ENCODE measurements at places on chromosomes 6 and 20. TPM values are rescaled to one million over a fixed set of nuclear protein-coding genes. Genes with fewer than 3 reads are reported as not detected.

SPDEF gene
- not detected for total RNA-seq

UBE2J1 gene
- total RNA-seq, result 36.5 TPM

PMEPA1 gene
- total RNA-seq, result not detected

TPD52L2 gene
- total RNA-seq, result 192 TPM

TAP1 gene
- total RNA-seq, result 54.9 TPM

JAG1 gene
- total RNA-seq, result 3.2 TPM

KCNK16 gene
- not detected for total RNA-seq

STMN3 gene
- 53.3 TPM for total RNA-seq

BPIFB2 gene
- total RNA-seq, result not detected

RBPJL gene
- total RNA-seq, result not detected

ULBP1 gene
- 4.3 TPM for total RNA-seq

DNAAF9 gene
- 12.2 TPM for total RNA-seq

GLP1R gene
- total RNA-seq, result not detected

TAP2 gene
- total RNA-seq, result 13.8 TPM

NR2E1 gene
- total RNA-seq, result not detected

CLPSL1 gene
- total RNA-seq, result not detected

DZANK1 gene
- 2.3 TPM for total RNA-seq

OTOR gene
- not detected for total RNA-seq

HLA-DQB2 gene
- total RNA-seq, result not detected

PAX1 gene
- total RNA-seq, result not detected

CCDC170 gene
- total RNA-seq, result 0.29 TPM

NAA20 gene
- total RNA-seq, result 58.7 TPM

MED20 gene
- 37.8 TPM for total RNA-seq

CST8 gene
- total RNA-seq, result not detected

PRDM13 gene
- not detected for total RNA-seq

OXT gene
- total RNA-seq, result not detected

FOXS1 gene
- not detected for total RNA-seq

DNAH8 gene
- total RNA-seq, result not detected

ZSWIM3 gene
- total RNA-seq, result 5.1 TPM

ISM1 gene
- not detected for total RNA-seq

CALHM4 gene
- not detected for total RNA-seq

CBLN4 gene
- not detected for total RNA-seq

MAK gene
- not detected for total RNA-seq

VNN1 gene
- 1.4 TPM for total RNA-seq

MYLK2 gene
- 0.18 TPM for total RNA-seq

ATRN gene
- total RNA-seq, result 17.6 TPM

HLA-DRB1 gene
- not detected for total RNA-seq

BIRC7 gene
- total RNA-seq, result not detected

SFTA2 gene
- not detected for total RNA-seq
